MV-4-11 (cell line): ENCODE measurements at places on chromosomes 13 and 19.

DNA sequence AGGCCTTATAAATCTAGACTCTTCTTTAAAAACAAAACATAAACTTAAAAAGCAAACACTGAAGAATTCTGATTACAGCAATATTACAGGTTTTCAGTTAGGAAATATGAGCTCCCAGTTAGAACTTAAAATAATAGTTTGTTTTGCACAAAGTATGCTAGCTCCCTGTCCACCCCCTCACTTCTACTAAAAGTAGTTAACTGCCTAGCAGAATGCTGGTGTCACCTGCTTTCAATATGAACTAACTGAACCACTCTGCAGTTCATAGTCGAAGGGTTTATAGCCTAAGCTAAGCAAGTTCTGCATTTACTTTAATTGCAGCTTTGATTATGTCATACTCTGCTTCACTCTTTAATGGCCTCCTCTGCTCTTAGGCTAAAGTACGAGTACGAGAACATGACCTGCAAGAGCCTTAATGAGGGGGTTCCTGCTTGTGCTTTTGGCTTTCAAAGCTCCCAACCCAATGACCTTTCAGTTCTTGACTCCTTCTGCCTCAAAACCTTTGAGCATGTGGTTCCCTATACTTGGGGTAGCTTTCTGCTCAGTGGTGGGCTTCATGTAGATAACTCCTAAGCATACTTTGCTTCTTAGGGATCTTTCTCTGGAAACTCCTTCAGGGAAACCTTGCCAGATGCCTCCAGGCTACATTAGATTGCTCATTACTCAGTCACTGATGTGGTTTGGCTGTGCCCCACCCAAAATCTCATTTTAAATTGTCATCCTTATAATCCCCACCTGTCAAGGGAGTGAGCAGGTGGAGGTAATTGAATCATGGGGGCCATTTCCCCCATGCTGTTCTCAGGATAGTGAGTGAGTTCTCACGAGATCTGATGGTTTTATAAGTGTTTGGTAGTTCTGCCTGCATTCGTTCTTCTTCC lies 278.9 kb upstream of the ARGLU1 start:
- no peak for DNase-seq

DNA sequence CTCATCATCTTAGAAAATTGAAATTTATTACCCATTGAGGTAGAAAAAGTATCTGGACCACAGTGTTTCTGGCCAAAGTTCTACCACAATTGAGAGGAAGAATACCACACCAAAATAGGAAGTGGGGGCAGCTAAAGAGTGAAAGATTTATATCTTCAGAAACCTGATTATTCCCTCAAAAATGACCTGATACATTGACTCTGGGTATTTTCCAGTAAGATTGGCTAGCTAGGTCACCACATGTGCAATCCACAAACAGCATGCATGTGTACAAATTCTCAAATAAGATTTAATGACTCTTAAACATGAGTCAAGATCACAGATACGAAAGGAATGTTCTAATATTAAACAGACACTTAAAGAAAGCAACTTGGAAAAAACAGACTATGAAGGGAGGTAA lies 1516.2 kb upstream of the PCDH20 start:
- no peak for DNase-seq

DNA sequence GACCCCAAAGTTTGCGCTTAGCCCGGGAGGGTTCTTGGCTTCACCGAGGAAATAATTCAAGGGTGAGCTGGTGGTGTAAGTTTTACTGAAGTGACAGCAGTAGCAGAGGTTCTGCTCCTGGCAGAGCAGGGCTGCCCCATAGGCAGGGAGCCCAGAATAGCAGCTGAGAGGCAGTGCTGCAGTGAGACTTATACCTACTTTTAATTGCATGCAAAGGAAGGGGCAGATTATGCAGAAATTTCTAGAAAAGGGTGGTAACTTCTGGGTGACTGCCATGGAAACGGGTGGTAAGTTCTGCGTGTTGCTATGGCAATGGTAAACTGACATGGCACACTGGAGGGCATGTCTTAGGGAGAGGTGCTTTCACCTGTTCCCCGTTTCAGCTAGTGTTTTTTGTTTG lies 17.5 kb upstream of the CAMSAP3 start:
- no peak for DNase-seq

DNA sequence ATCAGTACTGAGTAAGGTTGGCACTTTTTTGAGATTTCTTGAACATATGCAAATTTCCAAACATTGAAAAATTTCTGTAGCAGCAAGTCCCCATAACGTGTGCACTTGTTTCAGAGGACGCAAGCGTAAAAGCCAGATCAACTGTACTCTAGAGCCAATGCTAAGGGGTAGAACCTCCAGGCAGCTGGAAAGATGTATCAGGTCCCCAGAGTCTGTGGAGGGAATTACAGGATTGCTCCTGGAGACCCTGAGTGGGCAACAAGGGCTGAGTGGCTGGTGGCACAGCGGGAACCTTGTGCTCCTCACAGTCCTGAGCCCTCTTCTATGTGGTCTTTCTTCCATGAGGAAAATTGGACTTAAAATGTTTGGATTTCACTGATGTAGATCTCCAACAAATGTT lies 53.9 kb upstream of the AMER2 start:
- no peak for DNase-seq

- DNase-seq = no peak
These were observed 778.7 kb upstream of the PCDH20 start for GRCh38 chr13:62194371-62194770.

DNA sequence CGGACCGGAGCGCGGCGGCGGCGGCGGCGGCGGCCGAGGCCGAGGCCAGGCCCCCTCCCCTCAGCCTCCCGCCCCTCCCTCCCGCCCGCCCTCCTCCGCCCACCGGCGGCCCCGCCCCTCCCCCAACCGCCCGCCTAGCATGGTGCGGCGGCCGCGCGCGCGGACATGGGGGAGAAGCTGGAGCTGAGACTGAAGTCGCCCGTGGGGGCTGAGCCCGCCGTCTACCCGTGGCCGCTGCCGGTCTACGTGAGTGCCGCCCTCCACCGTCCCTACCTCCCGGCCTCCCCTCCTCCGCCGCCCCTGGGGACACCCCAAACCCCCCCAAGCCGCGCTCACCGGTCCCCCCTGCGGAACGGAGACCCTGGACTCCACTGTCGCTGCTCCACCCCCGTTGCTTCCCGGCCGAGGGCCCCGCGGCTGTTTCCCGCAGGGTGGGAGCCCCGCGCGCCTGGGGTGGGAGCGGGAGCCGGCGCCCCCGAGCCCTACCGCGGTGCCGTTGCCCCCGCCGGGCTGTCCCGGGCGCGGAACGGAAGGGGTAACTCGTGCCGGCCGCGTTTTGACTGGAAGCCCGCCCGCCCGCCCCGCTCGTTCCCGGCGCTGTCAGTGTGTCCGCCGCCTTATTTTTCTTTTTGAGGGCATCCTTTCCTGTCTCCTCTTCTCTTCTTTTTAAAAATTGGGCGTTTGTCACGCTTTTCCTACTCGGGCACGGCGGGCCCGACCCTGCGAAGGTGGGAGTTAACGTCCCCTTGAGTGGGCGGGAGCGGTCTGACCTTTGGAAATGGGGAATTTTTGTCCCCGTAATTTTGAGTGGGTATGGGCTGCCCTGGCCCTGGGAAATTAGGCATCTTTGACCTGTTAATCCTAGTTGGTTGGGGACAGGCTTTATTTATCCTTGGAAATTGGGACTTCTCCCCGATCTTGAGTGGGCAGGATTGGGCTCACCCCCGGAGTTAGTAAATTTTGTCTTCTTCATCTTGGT lies 576 bp downstream of the DOT1L start:
- no peak for DNase-seq

DNA sequence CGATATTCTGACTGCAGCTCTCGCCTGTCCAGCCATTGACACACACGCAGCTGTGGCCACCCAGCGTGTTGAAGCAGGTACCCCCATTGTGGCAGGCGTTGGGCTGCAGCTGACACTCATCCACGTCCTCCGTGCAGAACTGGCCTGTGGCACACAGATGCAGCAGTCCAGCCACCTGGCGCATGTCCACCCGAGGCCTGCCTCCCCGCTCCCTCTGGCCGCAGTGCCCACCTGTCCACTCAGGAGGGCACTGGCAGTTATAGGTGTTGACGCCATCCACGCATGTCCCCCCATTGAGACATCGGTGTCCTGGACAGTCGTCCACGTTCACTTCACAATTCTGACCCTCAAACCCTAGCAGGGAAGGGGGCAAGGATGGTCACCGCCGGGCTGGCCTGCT lies 9.3 kb downstream of the NOTCH3 start:
- no peak for DNase-seq

- DNase-seq = no peak
These were observed 256.1 kb upstream of the MAB21L1 start for GRCh38 chr13:35732565-35732964.

- no peak for DNase-seq
These were observed 307.1 kb upstream of the ZNF507 start for GRCh38 chr19:32038021-32038920.

GRCh38 chr19:57773488-57773887 lies 4.0 kb downstream of the ZNF586 start:
- DNase-seq = no peak

GRCh38 chr13:99747403-99747710 lies 224.2 kb downstream of the ZIC5 start:
- no peak for DNase-seq

DNA sequence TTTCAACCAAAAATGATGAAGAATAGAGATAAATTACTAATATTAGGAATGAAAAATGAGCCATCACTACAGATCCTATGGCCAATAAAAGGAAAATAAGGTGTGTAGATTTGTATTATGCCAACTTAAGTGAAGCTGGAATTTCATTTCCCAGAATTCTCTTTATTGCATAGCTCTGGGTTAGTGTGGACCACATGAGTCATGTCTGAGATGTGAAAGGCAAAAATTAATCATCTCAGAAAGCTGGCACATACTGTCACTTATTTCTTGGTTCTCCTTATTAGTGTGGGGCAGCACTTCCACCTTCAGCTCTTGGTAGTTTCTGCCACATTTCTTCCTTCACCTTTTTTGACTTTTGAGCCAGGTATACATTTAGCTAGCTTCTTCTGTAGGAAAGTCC lies 82.6 kb downstream of the KATNAL1 start:
- DNase-seq = no peak

- no peak for DNase-seq
These were observed 314.7 kb downstream of the OLFM4 start for GRCh38 chr13:53343361-53343744.

DNA sequence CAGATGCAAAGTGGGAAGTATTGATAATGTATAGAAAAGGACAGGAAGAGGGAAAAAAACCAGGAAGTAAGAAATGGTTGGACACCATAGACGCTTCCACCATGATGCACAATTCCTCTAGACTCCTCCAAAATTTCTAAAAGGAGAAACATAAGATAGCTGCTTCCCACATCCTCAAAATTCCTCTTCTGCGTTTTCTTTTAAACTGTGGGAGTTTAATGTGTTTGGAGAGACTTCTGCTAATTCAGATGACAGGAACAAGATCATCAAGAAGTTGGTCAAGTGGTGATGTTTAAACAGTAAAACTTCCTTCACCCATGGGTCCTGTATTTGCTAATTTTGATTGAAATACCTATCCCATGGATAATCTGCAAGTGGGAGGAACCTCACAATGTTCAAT lies 130.2 kb downstream of the IRS2 start:
- no peak for DNase-seq

- no peak for DNase-seq
These were observed 288.1 kb downstream of the TEX29 start for GRCh38 chr13:111608556-111608955.

- no peak for DNase-seq
These were observed 329.3 kb downstream of the FGF9 start for GRCh38 chr13:22000191-22000590.

- DNase-seq = no peak
These were observed 17.9 kb upstream of the TINCR start for GRCh38 chr19:5585461-5586299.

GRCh38 chr19:46481223-46481848 lies 10.0 kb upstream of the PNMA8A start:
- DNase-seq = no peak

DNA sequence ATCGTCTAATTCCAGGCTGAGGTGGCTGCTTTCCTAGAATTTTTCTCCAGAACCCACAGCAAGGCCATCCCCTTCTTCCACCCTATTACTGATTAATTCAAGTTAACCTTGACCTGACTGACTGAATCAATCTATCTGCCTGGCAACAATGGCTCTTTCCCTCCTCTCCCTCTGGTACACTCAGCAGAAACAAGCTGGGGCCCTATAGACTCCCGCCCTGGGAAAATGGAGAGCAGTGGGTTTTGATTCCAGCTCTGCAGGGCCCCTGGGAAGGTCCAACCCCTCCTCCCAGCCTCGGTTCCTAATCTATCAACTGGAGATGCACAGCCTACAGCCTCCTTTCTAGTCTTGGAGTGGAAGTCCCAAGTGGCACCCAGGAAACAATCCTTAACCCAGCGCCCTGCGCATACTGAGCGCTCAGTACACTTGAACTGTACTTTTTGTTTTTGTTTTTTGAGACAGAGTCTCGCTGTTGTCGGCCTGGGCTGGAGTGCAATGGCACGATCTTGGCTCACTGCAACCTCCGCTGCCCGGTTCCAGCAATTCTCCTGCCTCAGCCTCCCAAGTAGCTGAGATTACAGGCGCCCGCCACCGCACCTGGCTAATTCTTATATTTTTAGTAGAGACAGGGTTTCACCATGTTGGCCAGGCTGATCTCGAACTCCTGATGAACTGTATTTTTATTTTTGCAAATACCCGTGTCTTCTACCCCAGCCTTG lies 5.2 kb upstream of the C3 start:
- DNase-seq = no peak

DNA sequence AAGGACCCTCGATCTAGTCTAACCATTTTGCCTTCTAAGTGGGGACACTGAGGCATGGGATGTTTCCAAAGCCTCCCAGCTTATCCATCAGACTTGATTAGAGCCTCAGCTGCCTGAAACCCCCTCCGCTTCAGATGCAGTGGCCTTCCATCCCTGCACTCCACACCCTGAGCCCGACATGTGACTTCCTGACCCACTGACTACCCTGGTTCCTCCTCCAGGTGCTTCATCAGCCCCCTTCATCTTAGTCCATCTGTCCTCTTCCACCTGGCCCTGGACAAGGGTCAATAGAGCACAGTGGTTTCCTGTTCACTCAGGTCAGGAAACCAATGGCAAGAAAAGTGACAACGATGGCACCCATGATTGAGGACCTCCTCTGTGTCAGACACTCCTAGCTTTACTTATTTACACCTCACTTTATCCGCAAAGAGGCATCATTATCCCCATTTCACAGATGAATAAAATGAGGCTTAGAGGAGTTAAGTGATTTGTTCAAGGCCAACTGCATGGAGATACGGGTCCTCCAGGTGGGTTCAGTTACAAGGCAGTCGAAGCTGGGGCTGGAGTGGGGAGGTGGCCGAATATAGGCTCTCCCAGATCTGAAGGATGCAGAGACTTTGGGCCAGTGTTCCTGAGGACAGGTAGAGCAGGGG lies 81.6 kb upstream of the TM9SF2 start:
- no peak for DNase-seq

- no peak for DNase-seq
These were observed 1.6 kb downstream of the SOHLH2 start for GRCh38 chr13:36212789-36213188.

GRCh38 chr13:44368599-44369368 lies 4.8 kb upstream of the SERP2 start:
- no peak for DNase-seq
